ENCODE measurements at places on chromosomes 2 and 18.

GRCh38 chr18:3171631-3172030, 48.1 kb downstream of the MYOM1 start:
- DNase-seq: no peak

- DNase-seq: no peak
Measured at GRCh38 chr2:126672980-126673605, 17.1 kb downstream of the GYPC start.

- peak; percentile 7 for DNase-seq
Measured at GRCh38 chr2:74267068-74267467, 68.7 kb downstream of the MTHFD2 start.

GRCh38 chr2:164920430-164920829, 34.9 kb downstream of the SLC38A11 start:
- DNase-seq: no peak

DNA sequence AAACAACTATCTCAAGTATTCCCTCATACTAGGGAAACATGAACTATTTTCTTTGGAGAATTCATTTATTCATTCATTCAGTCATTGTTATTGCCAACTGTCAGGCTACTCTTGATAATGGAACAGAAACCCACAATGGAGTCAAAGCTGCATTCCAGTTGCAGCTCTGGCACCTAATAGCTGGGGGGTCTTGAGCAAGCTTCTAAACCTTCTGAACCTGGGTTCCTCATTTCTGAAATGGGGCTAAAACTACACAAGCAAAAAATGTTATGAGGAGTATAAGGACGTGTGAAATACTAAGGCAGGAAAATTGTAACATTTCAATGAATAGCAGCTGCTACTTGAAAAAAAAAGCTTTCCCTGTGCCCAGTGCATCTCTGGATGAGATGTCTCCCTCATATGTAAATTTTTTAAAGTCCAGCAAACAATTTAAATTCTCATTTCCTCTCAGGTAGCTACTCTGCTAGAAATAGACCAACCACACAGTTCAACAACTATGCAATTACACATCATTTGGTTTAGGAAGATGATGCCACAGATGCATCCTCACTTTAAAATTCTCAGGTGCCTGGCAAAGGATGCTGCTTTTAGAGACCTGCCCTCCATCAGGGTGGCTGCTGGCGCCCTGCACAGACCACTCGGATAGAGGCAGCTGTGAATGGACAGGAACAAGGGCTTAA, 38.5 kb downstream of the SPRED2 start:
- no peak for DNase-seq

DNA sequence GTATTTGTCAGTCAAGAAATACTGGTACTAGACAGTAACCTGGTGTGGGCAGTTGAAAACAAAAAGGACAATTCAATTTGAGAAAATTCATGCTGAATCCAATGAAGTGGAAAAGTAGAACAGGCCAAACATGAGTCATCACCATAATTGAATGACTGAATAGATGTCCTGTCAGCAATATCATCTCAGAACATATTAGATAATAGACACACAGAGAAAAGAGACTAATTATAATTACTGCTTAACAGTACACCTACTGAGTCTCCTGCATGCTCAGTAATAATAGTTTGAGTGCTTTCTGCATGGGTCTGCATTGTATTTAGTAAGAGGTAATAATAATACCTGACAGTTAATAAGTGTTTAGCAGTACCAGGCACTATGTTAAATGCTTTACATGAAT, 138.6 kb upstream of the ZC3H15 start:
- no peak for DNase-seq

DNA sequence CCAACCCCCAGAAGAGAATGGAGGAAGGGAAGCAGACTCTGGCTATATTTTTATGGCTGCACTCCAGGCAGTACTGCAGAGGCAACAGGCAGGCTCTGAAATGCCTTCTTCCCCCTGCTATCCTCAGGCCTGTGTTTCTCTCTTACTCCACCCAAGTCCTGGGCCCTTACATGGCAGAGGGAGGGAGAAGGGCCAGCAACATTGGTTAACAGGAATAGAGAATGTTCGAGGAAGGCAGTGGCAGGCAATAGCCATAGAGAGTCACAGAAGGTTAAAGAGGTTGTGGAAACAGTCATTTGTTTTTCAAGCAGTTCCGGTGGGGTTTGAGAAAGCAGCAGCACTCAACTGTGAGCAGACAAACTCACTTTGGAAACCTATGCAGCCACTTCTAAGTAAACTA, 15.1 kb upstream of the DARS1 start:
- no peak for DNase-seq

GRCh38 chr2:162676515-162676914, 162.1 kb downstream of the KCNH7 start:
- no peak for DNase-seq

DNA sequence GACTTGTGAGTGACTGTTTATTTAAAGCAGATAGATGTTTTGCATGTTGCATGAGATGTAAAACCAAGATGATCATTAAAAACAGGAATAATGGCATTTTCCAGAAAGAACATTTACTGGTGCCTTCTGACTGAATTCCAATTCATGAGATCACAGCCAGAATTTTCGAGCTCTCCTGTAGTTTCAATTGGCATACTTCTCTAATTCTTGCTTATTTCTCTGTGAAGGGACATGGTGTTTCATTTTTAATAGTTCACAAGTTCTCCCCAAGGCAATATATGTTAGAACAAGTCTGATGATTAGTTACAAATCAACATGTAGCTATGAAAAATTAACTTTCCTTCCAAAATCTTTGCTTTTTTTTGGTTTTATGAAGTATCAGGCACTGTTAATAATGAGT, 105.7 kb downstream of the PDE1A start:
- no peak for DNase-seq

GRCh38 chr18:44626236-44626635, 54.5 kb upstream of the SETBP1 start:
- DNase-seq: no peak

DNA sequence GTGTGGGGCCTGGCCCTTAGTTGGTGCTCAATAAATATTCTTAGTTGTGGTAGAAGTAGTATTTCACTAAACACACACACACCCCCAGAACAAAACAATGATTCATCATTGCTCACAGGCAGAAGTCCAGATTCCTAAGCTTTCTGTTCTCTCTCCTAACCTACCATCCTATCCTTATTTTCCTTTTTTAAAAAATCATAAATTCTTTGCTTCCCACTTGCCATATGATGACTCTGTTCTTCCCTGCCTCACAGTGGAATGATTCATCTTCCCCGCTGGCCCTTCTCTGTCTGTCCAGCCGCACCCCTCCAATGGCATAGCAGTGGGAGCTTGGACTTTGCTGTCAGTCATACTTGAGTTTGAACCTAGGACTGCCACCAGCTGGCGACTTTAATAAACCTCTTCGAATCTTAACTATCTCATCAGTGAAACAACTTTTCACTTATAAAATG, 5.2 kb downstream of the EML6 start:
- DNase-seq: no peak

DNA sequence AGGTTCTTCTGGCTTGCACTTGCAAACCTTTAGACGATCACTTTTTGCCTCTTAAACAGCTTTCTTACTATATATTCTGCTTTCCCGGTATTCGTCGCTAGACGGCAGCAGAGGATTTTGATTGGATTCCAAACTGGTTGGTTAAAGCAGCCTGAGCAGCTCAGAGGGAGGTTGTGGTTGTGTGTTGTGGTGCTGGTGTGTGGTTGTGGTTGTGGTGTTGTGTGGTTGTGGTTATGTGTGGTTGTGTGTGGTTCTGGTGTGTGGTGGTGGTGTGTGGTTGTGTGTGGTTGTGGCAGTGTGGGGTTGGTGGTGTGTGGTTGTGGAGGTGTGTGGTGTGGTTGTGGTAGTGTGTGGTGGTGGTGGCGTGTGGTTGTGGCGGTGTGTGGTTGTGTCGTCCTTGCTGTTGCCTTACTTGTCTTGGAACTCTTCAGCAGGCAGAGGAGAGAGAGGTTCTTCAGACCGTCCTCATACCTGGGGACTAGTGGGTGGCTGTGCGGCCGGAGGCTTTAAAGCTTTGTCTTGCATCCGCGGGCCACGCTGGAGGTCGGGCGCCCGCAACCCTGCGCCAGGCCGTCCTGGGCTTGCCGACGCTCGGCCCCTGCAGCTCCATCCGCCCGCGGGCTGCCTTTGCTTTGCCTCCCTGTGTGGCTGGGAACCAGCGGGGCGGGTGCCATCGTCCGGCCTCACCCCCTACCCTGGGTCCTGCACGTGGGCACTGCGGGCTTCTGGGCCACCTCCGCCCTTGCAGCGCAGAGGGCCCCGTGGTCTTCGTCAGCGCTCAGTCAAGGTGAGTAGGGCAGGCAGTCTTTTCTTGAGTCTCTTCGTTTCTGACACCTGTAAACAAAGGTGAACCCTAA, 190.8 kb downstream of the ARHGAP28 start:
- no peak for DNase-seq

DNA sequence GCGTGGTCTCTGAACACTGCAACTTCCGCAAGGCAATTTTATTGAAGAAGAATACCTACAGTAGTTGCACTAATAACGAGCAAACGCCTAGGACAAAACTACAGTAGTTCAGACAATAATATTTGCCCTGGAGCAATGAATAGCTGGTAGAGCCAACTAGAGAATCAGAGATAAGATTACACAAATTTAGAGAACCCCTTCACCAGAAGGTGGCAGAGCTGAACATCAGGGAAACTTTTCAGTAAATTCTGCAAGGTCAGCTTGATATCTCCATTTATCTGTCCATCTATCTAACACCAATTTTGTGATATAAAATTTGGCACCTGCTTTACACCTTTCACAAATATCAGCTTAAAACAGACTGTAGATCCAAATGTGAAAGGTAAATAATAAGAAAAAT, 43.8 kb downstream of the CDH19 start:
- DNase-seq: no peak

- no peak for DNase-seq
Measured at GRCh38 chr2:151789055-151789834, 39.0 kb downstream of the ARL5A start.

DNA sequence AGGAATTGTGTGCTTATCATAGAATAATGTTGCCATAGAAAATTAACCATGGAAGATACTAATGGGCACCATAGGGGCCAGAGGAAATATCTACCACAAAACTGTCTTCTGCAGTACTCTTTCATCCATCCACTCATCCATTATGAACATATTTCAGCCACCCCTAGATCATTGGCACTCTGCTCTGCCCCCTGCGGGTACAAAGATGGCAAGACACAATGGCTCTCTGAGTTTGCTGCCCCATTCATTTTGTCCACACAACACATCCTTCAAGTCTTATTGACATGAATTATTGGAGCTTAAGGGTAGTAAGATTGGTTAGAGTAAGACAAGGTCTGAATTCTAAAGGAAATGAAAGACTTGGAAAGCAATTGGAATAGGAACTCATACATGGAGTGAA, 1224.7 kb upstream of the CELF4 start:
- no peak for DNase-seq

DNA sequence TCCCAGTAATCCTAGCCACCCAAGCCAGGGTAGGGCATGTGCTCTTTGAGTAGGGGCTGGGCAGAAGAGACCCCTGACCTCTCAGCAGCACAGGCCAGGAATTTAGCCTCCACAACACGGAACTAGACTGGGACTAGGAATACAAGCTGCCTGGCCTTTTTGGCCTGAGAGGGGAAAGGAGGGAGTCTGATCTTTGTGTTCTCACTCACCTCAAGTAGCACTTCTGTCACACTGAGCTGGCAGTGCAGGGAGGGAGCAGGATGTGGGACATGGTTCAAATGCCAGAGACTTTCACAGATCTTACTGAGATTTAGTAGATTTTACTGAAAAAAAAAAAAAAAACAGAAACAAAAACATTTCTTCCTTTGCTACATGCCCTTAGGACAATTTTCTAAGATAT, 395.2 kb downstream of the CMPK2 start:
- DNase-seq: no peak

DNA sequence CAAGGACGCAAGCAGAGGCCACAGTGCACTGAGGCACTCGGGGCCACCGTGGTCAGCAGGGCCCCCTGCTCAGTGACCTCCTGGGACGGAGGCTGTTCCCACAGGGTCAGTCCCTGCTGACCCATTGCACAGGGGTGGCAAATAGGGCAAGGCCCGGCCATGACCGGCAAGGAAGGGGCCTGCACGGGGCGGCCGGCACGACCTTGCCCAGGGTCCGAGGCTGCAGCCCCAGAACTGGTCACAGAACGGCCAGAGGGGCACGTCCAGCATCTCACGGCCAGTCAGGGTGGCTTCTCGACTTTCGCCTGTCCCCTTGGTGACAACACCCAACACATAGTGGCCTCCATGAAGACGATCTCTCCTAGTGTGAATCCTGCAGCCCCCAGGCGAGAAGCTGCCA, 27.6 kb upstream of the OTOS start:
- no peak for DNase-seq

- no peak for DNase-seq
Measured at GRCh38 chr2:25671622-25672021, 1.8 kb downstream of the DTNB start.

- DNase-seq: no peak
Measured at GRCh38 chr2:175976391-175977157, 25.5 kb downstream of the LNPK start.

- no peak for DNase-seq
Measured at GRCh38 chr2:207772081-207772843, 2.6 kb upstream of the FZD5 start.

DNA sequence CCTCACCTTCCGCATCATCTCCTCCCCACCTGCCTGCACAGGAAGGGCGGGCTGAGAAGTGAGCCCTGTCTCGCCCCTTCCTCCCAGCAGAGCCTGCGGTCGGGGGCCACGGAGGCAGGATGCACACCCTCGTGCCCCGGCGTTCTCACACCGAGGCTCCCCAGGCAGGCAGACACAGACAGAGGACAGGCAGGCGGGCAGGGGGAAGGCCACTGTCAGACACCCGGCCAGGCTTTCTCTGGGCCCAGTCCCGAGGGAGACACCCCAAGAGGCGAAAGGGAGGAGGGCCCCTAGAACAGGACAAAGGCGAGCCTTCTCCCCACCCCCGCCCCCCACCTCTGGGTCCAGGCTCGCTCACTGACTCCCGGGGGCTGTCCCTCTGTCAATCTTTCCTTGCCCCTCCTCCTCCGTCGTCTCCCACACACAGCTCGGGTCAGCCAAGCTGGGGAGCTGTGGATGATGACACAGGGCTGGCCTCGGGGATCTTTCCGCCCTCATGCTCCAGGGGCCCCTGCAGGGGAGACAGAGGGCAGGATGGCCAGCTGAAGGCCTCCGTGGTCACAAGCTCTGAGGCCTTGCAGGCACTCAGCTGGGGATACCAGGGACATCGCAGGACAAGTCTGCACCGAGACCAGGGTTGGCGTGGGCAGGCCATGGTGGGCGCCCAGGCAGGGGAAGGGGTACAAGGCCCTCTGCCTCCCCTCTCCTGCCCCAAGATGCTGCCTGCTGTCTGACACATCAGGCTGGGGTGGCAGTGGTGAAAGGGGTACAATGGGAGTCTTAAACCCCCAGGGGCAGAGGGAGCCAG, 24.9 kb downstream of the BIN1 start:
- peak; percentile 46 for DNase-seq

- DNase-seq: no peak
Measured at GRCh38 chr2:175218551-175218950, 37.0 kb upstream of the ATP5MC3 start.

DNA sequence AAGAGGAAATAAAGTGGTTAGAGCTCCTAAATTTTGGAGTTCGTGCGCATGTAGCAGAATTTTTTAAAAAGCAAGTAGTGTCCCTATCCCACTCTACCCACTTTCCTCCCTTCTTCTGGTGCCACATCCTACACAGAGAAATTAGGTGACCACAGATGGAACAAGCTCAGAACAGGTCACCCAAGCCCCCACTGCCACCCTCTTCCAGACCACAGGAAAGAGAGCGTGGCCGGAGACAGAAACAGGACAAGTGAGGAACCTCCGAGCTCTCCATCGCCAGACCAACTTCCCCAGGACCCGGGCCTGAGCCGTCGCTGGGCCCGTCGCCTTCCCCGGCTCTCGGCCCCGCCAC, 433 bp downstream of the NPC1 start:
- no peak for DNase-seq

- no peak for DNase-seq
Measured at GRCh38 chr18:51072586-51073313, 42.7 kb downstream of the SMAD4 start.

Measured in stimulated activated CD8-positive, alpha-beta memory T cell treated with anti-CD3 and anti-CD28 coated beads, Interleukin-15, amount 100 ng/mL, for 4 hours (primary cell).